ENCODE measurements at places on chromosomes 6 and 20.
A peak's percentile ranks its signal among the peaks of the same experiment; 100 is the strongest.

GRCh38 chr6:33990061-33990541, 155.8 kb downstream of the GRM4 start:
- DNase-seq: no peak

DNA sequence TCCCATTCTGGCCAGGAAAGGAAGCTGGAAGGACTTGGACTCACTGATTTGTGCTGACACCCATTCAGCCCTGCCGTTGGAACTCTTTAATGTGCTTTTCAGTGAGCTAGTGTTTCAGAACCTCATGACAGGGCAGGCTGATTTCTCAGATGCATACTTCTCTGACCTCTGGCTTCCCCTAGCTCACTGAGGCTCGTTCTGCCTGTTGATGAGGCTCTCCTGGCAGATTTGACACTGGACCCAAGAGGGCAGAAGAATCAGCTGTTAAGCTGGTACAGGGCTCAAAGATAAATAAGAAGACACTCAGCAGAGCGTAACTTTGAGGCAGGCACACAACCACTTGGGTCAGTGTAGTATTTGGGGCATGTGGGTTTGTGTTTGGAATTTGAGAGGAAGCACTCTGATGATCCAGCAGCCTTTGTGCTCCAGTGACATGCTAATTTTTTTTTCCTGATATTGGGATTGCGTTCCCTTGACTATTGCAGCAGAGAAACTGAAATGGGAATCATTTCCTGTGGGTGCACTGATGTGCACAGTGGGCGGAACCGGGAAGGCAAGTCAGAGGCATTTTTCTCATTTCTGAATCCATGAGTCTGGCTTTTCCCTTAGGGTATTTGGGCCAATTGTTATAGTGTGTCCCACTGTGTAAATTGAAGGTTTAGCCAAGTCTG, 80.2 kb downstream of the CARMIL1 start:
- no peak for DNase-seq

DNA sequence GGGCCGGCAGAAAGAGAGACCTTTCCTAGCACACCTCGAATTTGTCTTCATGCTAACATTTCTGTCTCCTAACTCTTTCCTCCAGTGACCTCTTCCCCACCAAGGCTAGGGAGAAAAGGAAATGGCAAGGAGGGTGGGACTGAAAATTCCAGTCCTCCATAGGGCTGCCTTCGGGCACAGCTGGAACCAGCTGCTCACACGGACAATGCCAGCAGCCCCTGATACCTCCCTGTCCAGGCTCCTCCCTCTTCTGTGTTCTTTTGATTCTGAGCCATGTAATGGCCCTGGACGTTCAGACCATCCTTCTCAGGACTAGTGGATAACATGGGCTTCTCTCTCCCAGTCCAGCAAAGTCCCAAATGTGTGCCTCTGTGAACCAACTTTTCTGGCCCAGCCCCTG, 29.1 kb upstream of the PHACTR3 start:
- no peak for DNase-seq

DNA sequence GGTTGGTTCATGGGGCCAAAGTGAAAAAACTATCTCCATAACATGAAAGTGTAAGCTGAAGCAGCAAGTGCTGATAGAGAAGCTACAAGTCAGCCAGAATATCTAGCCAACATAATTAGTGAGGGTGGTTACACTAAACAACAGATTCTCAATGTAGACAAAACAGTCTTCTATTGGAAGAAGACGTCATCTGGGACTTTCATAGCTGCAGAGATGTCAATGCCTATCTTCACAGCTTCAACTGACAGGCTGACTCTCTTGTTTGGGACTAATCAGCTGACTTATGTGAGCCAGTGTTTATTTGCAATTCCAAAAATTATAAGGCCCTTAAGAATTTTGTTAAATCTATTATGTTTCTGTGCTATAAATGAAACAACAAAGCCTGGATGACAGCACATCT, 63.2 kb downstream of the GMDS start:
- DNase-seq: no peak

DNA sequence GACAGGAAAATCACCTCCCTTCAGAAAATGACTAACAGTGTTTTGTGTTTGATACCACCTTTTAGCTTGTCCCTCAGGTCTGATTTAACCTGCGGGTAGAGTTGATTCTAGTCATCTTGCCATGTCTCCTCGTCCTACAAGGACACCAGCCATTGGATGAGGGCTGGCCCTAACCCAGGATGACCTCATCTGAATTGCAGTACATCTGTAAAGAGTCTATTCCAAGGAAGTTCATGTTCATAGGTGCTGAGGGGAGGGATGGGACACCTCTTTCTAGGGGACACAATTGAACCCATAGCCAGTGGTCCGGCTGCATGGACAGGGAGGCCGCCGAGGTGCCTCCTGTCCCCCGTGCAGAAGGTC, 52.0 kb upstream of the DACT2 start:
- no peak for DNase-seq

DNA sequence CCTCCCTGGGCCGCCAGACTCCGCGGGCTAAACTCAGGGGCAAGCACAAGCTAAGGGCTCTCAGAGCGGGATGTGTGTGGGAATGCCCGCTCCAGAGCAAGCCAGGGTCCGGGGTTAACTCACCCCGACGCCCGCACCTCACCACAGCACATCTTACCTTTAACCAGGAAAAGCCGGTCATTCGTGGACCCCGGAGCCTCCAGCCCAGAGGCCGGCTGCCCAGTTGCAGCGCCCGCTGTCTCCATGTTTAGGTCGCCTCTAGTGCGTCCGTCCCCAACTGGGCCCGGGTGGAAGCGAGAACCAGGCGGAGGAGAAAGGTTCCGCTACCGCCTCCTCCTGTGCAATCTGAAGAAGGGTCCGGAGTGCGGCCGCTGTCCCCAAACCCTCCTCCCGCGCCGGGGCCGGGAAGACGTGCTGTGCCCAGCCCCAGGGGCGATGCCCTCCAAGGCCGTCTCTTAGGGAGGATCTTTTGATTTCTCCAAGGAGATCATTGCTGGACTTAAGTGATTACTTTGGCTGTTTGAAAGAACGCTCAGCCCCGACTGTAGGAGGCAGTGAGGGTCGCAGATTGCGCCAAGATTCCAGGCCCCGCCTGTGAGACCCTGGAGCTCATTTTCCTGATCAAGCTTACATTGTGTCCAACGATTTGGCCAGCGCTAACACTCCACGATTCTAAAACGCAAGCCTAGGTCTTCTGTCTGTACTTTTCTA, at the start of gene TMEM242:
TSS of gene TMEM242 (minus strand) at position 265 of the 711 bp plus-strand sequence. CDS start at position 245, 20 bp downstream.
- peak; percentile 90 for DNase-seq

DNA sequence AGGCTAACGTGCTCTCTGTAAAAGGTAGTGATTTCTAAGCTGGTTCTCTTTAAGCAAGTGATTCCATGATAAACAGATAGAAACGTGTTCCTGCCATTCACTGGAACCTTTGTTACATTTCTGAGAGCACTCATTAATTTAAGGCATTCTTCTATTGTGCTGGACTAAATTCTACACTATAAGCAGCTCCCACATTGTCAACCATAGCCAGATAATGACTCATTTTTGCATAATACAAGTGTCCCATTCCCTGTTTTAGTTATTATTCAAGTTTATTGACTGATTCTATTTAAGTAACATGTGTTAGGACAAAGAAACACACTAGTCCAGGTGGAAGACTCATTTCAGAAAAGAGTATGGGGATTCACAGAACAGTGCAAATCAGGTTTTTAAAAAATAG, 13.5 kb upstream of the XRN2 start:
- DNase-seq: no peak

DNA sequence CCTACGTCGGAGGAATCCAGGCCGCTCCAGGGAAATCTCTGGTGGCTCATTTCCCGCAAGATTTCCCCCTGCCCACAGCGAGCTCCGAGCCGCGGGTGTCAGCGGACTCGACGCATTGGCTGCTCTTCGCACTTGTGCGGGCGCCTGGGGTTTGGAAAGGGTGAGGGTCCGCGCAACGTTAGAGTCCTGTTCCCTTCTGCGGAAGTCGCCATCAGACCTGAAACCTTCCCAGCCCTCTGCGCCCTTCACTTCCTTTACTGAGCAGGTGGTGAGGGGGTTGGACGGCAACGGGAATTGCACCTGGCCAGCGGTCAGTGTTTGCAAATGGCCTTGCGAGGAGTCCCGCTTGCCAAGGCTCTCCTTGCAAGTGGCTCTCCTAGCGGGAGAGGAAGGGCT, 8.4 kb downstream of the PAX1 start:
- no peak for DNase-seq

DNA sequence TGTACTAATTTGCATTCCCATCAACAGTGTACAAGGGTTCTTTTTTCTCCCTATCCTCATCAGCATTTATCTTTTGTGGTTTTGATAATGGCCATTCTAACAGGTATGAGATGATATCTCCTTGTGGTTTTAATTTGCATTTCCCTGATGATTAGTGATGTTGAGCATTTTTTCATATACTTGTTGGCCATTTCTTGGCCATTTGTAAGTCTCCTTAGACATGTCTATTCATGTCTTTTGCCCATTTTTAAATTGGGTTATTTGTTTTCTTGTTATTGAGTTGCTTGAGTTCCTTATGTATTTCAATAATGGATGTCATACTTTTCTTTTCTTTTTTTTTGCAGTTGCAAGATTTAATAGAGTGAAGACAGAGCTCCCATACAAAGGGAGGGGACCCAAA, 17.8 kb downstream of the FOXQ1 start:
- DNase-seq: no peak

- no peak for DNase-seq
These were observed 198.6 kb upstream of the SIM1 start for GRCh38 chr6:100663219-100663863.

- no peak for DNase-seq
These were observed 166.8 kb upstream of the GRIK2 start for GRCh38 chr6:101226677-101227135.
